MCF 10A (cell line): ENCODE measurements at places on chromosomes 16 and 17.
A peak's percentile ranks its signal among the peaks of the same experiment; 100 is the strongest.

GRCh38 chr16:967077-967541 is 3.7 kb downstream of the LMF1 start:
- H3K36me3 ChIP-seq = peaks cover 6% of the 10 kb centered on the region
- no peak overlapping the region for H3K27ac ChIP-seq
- no peak overlapping the region for H3K4me3 ChIP-seq
- no peak for DNase-seq
- H3K4me1 ChIP-seq = no peaks in the 10 kb centered on the region
- H3K27me3 ChIP-seq = no peaks in the 10 kb centered on the region

- no peak overlapping the region for H3K27ac ChIP-seq
- H3K4me3 ChIP-seq = no peak overlapping the region
- no peaks in the 10 kb centered on the region for H3K27me3 ChIP-seq
- no peak for DNase-seq
- no peaks in the 10 kb centered on the region for H3K36me3 ChIP-seq
Measured at GRCh38 chr17:71753070-71753469, 367.8 kb upstream of the SOX9 start.

DNA sequence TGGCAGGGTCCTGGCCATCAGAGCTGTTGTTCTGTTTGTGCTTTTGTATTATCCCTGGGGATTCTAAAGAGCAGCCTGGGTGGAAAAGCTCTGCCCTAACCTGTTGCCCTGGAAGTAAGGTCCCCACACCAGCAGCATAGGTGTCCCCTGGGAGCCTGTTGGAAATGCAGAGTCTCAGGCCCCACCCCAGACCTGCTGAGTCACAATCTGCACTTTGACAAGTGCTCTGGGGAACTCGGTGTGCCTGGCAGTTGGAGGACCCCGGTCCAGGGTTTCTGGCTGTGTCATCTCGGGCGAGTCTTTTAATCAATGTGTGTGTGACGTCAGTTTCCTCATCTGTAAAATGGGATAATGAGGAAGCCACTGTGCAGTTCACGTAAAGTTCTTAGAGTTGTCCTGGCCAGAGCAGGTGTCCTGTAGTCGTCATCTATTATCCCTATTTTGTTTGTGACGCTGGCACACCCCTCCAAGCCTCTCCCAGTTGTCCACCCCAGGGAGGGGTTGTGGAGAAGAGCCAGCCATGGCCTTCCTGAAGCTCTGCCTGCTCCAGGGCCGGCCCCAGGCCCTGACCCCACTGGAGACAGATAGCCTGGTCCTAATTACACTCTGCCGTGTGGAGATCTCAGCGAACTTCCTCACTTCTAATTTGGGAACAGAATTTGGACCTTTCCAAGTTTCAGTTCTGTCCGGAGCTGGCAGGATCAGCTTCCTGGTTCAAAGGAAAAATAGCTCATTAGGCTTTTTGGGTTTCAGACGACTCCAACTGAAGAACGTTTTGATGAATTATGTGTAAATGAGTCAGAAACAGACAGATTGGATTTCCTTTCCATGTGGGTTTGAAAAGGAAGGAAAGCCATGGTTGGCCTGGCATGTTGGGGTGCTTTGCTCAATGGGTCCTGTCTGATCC is 295.7 kb upstream of the FOXF1 start:
- H3K36me3 ChIP-seq = no peaks in the 10 kb centered on the region
- no peak overlapping the region for H3K27ac ChIP-seq
- no peaks in the 10 kb centered on the region for H3K4me1 ChIP-seq
- H3K4me3 ChIP-seq = no peak overlapping the region
- H3K27me3 ChIP-seq = peaks cover 18% of the 10 kb centered on the region

DNA sequence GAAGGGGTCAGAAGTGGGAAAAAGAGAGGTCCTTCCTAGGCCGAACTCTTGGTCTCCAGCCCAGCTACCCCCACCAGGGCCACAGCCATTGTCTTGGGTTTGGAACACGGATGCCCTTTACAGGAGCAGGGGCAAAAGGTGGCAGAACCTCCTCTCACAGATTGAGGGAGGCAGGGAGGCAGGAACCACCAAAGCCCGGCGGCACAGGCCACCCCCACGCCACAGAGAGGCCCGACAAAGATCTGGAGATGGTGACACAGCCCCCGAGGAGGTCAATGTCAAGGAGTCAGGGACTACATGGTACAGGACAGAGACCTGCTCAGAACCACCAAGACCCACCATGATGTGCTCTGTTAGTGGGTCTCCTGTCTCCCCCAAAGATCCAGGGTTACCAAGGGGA is 44.4 kb upstream of the DLX4 start:
- no peak overlapping the region for H3K27ac ChIP-seq
- DNase-seq = no peak

GRCh38 chr17:58641887-58642311 is 49.9 kb downstream of the TEX14 start:
- H3K27me3 ChIP-seq = no peaks in the 10 kb centered on the region
- H3K36me3 ChIP-seq = no peaks in the 10 kb centered on the region
- H3K4me1 ChIP-seq = peaks cover 12% of the 10 kb centered on the region
- H3K4me3 ChIP-seq = no peak overlapping the region
- no peak for DNase-seq

DNA sequence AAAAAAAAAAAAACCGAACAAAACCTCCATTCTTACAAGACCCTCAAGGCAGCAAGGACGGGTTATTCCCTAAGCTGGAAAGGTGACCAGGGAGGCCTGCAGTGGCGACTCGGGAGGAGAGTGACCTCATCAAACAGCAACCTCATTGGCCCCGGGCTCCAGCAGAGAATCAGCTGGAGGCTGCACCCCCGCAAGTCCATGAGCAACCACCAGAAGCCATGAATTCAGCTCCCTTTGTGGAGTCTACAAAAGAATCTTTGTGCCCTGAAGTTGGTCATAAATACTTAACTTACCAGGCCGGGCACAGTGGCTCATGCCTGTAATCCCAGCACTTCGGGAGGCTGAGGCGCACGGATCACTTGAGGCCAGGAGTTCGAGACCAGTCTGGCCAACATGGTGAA is 80.9 kb upstream of the CREBBP start:
- peaks cover 9% of the 10 kb centered on the region for H3K36me3 ChIP-seq
- DNase-seq = no peak
- H3K4me3 ChIP-seq = peak overlapping the region; percentile 79
- peaks cover 7% of the 10 kb centered on the region for H3K4me1 ChIP-seq
- peaks cover 14% of the 10 kb centered on the region for H3K27me3 ChIP-seq
- H3K27ac ChIP-seq = peak overlapping the region; percentile 89

GRCh38 chr16:24990803-24991202 is 24.4 kb downstream of the ARHGAP17 start:
- H3K27ac ChIP-seq = no peak overlapping the region
- H3K36me3 ChIP-seq = peaks cover 5% of the 10 kb centered on the region
- peaks cover 66% of the 10 kb centered on the region for H3K4me1 ChIP-seq
- H3K27me3 ChIP-seq = no peaks in the 10 kb centered on the region

DNA sequence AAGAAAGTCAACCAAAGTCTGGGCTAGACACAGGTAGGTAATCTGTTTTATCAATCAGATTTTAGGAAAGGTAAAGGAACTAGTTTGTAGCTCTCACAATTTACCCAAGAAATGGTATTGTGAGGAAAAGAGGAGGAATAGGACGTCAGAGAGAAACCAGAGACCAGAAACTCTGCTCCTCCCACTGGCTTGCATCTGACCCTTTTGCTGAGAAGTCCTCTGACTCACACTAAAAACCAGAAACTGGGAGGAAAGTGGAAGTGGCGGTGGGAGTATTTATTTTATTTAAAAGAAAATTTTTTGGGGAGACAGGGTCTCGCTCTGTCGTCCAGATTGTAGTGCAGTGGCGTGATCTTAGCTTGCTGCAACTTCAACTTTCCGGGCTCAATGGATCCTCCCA is 38.0 kb upstream of the MNT start:
- DNase-seq = no peak
- peaks cover 58% of the 10 kb centered on the region for H3K36me3 ChIP-seq

DNA sequence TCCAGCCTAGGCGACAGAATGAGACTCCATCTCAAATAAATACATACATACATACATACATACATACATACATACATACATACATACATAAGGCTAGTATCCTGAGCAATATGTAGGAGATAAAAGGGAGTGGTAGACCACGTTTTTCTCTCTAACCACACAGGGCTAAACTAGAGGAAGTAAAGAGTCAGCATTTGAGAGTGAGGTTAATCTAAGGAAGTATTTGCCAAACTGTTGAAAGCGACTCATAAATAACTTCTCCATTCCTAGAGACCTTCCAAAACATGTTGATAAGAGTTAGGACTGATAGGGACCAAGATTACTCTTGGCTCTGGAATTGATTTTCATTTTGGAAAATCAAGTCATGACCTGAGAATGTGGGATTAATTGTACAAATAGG is 68.9 kb downstream of the NEUROD2 start:
- no peak overlapping the region for H3K27ac ChIP-seq
- peaks cover 5% of the 10 kb centered on the region for H3K36me3 ChIP-seq
- H3K4me1 ChIP-seq = no peaks in the 10 kb centered on the region
- H3K4me3 ChIP-seq = no peak overlapping the region
- H3K27me3 ChIP-seq = no peaks in the 10 kb centered on the region

- H3K27me3 ChIP-seq = no peaks in the 10 kb centered on the region
- peaks cover 47% of the 10 kb centered on the region for H3K36me3 ChIP-seq
- no peak overlapping the region for H3K4me3 ChIP-seq
- DNase-seq = no peak
- H3K27ac ChIP-seq = no peak overlapping the region
Measured at GRCh38 chr17:57271821-57272220, 15.5 kb downstream of the MSI2 start.

DNA sequence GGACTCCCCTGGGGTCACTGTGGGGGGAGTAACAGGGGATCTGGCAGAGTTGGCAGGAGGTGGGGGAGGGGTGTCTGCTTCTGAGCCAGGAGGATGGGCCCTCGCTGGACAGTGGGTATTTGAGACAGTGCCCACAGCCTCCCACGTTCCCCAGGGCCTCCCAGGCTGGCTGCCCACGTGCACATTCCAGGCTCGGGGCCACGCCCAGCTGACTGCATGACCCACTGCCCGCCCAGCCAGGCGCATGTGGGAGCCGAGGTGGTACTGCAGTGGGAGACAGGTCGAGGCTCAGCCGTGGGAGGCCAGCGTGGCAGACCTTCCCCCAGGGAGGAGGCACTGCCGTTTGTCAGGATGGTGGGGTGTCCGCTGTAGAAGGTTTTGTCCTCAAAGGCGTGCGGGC is 38.8 kb downstream of the BAHCC1 start:
- DNase-seq = no peak
- H3K36me3 ChIP-seq = no peaks in the 10 kb centered on the region
- no peak overlapping the region for H3K4me3 ChIP-seq
- no peaks in the 10 kb centered on the region for H3K4me1 ChIP-seq
- H3K27me3 ChIP-seq = no peaks in the 10 kb centered on the region

DNA sequence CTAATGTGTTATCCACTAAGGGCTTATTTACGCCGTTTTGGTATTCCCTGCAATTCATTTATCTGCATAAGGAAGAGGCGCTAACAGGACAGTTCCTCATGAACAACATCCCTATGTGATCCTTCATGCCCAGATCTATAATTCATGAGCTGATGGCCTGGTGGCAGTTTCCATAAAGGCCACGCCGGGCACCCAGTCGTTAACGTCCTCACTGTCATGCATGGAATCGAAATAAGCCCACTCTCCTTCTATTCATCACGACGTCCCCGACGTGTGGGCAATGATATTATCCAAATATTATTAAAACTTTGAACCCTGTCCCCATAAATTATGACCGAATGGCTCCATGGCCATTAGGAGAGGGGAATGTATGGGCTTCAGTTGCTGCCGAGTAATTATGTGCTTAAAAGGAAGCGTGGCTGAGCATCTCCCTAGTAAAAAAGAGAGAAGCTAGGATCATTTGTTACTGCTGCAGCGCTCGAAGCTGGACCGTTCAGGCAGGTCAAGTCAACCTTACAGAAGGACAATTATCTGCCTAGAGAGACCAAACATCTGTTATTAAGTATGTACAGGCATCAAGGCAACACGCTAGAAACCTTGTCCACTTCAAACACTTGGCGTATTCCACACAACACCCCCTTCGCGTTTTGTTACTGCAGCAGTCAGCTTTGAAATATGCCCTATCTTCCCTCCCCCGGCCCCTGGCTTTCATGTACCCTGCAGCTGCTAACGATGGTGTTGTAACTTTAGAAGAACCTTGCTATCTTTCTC is 94.0 kb upstream of the SALL1 start:
- H3K27ac ChIP-seq = no peak overlapping the region
- H3K27me3 ChIP-seq = peaks cover 25% of the 10 kb centered on the region
- H3K4me1 ChIP-seq = peaks cover 12% of the 10 kb centered on the region
- H3K36me3 ChIP-seq = no peaks in the 10 kb centered on the region
- H3K4me3 ChIP-seq = no peak overlapping the region

- no peak overlapping the region for H3K27ac ChIP-seq
- H3K36me3 ChIP-seq = no peaks in the 10 kb centered on the region
- H3K4me3 ChIP-seq = no peak overlapping the region
- DNase-seq = no peak
- no peaks in the 10 kb centered on the region for H3K4me1 ChIP-seq
Measured at GRCh38 chr17:69669441-69670178, 255.1 kb downstream of the MAP2K6 start.

- peaks cover 5% of the 10 kb centered on the region for H3K36me3 ChIP-seq
- H3K27ac ChIP-seq = no peak overlapping the region
- H3K4me3 ChIP-seq = peak overlapping the region; percentile 69
Measured at GRCh38 chr16:4114257-4115208, 1.7 kb downstream of the ADCY9 start.

- H3K4me1 ChIP-seq = no peaks in the 10 kb centered on the region
- DNase-seq = no peak
- no peaks in the 10 kb centered on the region for H3K36me3 ChIP-seq
- H3K27ac ChIP-seq = no peak overlapping the region
- H3K27me3 ChIP-seq = peaks cover 95% of the 10 kb centered on the region
Measured at GRCh38 chr17:74012465-74012864, 191.0 kb upstream of the RPL38 start.

GRCh38 chr16:22375963-22376640 is 1.7 kb upstream of the CDR2 start:
- H3K4me3 ChIP-seq = no peak overlapping the region
- DNase-seq = no peak
- peaks cover 7% of the 10 kb centered on the region for H3K36me3 ChIP-seq
- H3K4me1 ChIP-seq = peaks cover 26% of the 10 kb centered on the region
- H3K27me3 ChIP-seq = no peaks in the 10 kb centered on the region

DNA sequence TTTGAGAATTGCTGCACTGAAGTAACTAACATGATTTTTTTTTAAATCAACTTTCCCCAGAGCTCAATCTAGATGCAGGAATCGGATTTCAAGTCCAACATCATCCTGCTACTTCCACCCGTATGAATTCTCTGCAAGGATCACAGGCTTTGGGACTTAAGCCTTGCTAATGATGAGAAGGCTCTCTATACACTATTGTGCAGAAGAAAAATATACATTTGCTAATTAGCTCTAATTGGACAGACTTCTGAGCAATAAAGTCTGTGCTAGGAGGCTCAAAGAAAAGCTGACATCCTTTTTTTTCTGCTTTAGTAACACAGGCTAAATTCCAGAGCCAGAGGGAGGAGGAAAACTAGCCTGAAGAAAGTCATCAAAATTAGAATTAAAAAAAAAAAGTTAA is 433.6 kb downstream of the PMP22 start:
- no peak overlapping the region for H3K4me3 ChIP-seq
- no peak overlapping the region for H3K27ac ChIP-seq
- DNase-seq = no peak
- H3K4me1 ChIP-seq = no peaks in the 10 kb centered on the region

- no peak overlapping the region for H3K4me3 ChIP-seq
- H3K4me1 ChIP-seq = peaks cover 8% of the 10 kb centered on the region
- DNase-seq = no peak
- H3K36me3 ChIP-seq = peaks cover 40% of the 10 kb centered on the region
Measured at GRCh38 chr16:19497176-19497575, 24.7 kb downstream of the GDE1 start.

- H3K4me1 ChIP-seq = peaks cover 4% of the 10 kb centered on the region
- peaks cover 42% of the 10 kb centered on the region for H3K27me3 ChIP-seq
- DNase-seq = no peak
- H3K36me3 ChIP-seq = no peaks in the 10 kb centered on the region
- H3K27ac ChIP-seq = no peak overlapping the region
Measured at GRCh38 chr17:77854759-77855745, 103.5 kb upstream of the TNRC6C start.
